Hepatocyte (in vitro differentiated cells): ENCODE measurements at places on chromosomes 1 and 21.

- DNase-seq, result no peak
- H3K36me3 ChIP-seq, result no peaks in the 10 kb centered on the region
- no peak overlapping the region for H3K27ac ChIP-seq
- H3K4me1 ChIP-seq, result no peaks in the 10 kb centered on the region
- H3K4me3 ChIP-seq, result no peak overlapping the region
Observed at GRCh38 chr1:30638811-30639210, 84.6 kb downstream of the MATN1 start.

GRCh38 chr1:187384504-187384903 is 555.8 kb downstream of the PLA2G4A start:
- no peak overlapping the region for H3K27ac ChIP-seq
- no peak for DNase-seq
- no peaks in the 10 kb centered on the region for H3K4me1 ChIP-seq
- H3K36me3 ChIP-seq, result no peaks in the 10 kb centered on the region

DNA sequence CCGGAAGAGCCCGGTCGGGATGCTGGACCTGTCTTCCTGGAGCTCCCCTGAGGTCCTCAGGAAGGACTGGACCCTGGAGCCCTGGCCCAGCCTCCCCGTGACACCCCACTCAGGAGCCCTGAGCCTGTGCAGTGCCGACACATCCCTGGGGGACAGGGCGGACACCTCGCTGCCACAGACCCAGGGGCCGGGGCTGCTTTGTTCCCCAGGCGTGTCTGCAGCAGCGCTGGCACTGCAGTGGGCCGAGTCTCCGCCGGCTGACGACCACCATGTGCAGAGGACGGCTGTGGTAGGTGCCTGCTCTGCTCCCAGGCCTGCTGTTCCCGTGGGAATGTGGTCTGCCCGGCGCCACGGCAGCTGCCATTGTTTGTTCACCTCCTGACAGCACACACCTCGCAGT is 42.1 kb upstream of the DIP2A start:
- no peaks in the 10 kb centered on the region for H3K4me1 ChIP-seq
- no peak overlapping the region for H3K27ac ChIP-seq
- no peaks in the 10 kb centered on the region for H3K27me3 ChIP-seq
- H3K4me3 ChIP-seq, result no peak overlapping the region

DNA sequence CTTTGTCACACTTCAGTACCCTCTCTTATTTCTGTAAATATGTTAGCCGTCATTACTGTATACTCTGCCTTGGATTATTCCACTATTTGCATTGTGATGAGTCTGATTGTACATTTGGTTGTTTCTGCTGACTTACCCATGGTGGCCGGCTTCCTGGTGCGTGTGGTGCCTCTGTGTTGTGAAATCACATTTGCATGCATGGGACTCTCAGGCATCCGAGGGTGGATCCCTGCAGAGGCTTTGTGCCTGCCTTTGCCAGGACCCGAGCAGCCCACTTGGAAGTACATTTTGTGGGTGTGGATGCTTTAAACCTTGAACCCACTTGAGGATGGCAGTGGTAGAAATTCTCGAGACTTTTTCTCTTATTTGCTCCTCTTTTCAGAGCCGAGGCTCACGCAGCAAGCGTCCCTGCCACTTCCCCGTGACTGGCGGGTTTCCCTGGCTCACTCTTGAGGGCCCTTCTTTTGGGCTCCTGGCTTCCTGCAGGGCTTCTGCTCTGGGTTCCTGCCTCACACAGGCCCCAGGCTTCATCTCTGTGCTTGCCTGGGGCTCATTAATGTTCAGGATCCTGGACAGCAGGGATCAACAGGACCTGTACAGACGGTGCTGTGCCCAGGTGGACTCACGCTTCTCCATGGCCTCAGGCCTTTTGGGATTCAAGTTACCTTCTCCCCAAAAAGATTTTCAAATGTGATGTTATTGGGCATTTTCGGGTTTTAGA is 36.6 kb downstream of the POFUT2 start:
- H3K4me1 ChIP-seq, result no peaks in the 10 kb centered on the region
- H3K27me3 ChIP-seq, result no peaks in the 10 kb centered on the region
- no peak overlapping the region for H3K27ac ChIP-seq
- DNase-seq, result no peak

DNA sequence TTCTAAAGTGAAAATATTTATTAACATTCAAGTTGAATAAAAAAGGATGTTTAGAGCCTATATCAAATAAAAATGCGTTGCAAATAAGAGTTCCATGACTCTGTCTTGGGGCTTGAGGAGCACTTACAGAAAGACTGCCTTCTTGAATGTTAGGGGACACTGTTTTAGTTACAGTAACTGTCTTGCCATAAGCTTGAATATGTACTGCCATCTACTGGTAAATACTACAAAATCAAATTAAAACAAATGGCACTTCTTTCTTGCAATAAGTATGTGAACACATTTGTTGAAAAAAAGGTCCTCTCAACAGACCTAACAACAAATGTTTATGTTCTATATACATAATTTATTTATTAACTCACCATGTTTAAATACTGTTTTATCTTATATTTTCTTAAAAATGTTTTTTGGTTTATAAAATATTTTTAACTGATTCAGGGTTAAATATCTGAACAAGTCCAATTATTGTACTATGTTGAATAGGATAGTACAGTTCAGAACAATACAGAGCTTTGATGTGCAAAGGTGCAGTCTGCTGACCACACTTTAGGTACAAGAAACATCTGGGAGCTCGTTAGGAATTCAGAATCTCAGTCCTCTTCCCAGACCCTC is 199.5 kb downstream of the LRRIQ3 start:
- no peak overlapping the region for H3K27ac ChIP-seq
- H3K4me3 ChIP-seq, result no peak overlapping the region
- peak; percentile 47 for DNase-seq
- H3K36me3 ChIP-seq, result no peaks in the 10 kb centered on the region
- H3K27me3 ChIP-seq, result no peaks in the 10 kb centered on the region
- H3K4me1 ChIP-seq, result no peaks in the 10 kb centered on the region

GRCh38 chr1:21216835-21217811 is 40.4 kb upstream of the EIF4G3 start:
- no peak overlapping the region for H3K27ac ChIP-seq
- H3K4me1 ChIP-seq, result no peaks in the 10 kb centered on the region
- no peaks in the 10 kb centered on the region for H3K36me3 ChIP-seq
- no peaks in the 10 kb centered on the region for H3K27me3 ChIP-seq
- no peak overlapping the region for H3K4me3 ChIP-seq
- peak; percentile 77 for DNase-seq

DNA sequence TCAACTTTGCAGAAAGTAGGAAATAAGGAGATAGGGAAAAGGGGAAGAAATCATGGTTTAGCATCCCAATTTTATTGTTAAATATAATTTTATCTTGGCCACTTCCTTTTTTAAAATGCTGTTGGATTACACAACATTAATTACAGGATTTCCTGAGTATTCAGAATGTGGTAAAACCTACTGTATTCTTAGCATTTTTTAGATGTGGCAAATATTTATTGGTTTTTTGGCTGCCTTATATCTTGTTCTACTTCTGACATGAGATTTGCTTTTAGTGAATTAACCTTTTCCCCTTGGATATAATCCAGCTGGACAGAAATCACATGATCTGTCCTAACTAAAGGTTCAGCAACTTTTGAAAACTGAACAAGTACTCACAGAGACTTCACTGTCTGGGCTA is 104.9 kb downstream of the PTGS2 start:
- DNase-seq, result no peak
- H3K4me1 ChIP-seq, result peaks cover 6% of the 10 kb centered on the region
- no peak overlapping the region for H3K4me3 ChIP-seq

DNA sequence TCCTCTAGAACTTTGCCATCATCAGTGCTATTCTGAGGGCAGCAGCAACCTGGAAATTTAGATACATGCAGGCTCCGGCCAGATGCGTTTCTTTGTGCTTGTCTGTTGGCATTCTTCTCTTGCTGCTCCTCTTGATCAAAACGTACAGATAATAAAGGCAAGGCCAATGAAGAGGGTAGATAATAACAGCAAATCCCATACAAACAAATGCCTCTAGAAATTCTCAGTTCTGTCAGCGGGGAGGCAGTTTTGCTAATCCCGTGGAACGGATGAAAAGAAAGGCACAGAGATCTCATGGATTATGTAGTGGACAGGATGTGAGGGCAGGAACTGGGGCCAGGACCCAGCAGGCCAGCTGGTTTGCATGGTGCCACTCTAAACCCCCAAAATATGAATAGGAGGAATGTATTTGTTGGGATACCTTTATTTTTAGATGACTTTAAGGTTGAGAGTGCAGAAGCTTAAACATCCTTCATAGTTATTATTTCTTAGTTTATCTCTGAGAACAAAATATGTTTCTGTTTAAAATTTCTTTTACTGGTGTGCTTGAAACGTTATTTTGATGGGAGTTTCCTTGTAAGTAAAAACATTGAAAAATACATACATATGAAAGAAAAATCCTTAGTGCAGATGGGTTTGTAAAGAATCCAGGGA is 1.5 kb downstream of the ITSN1 start:
- DNase-seq, result peak; percentile 26
- H3K27me3 ChIP-seq, result no peaks in the 10 kb centered on the region
- peak overlapping the region; percentile 82 for H3K27ac ChIP-seq
- H3K4me3 ChIP-seq, result peak overlapping the region; percentile 74
- H3K4me1 ChIP-seq, result peaks cover 15% of the 10 kb centered on the region

- peak; percentile 76 for DNase-seq
- H3K27me3 ChIP-seq, result peaks cover 38% of the 10 kb centered on the region
- peak within 1 kb of the TSS; percentile 81 for H3K4me3 ChIP-seq
- H3K27ac ChIP-seq, result peak within 1 kb of the TSS; percentile 86
- peaks cover 6% of the 10 kb centered on the region for H3K4me1 ChIP-seq
Observed at GRCh38 chr1:14598498-14599182, at the start of gene KAZN. TSS of gene KAZN (plus strand) at chr1:14598685.

GRCh38 chr1:115051850-115052249 is 22.2 kb downstream of the TSHB start:
- no peak overlapping the region for H3K4me3 ChIP-seq
- H3K4me1 ChIP-seq, result peaks cover 4% of the 10 kb centered on the region
- no peak for DNase-seq

DNA sequence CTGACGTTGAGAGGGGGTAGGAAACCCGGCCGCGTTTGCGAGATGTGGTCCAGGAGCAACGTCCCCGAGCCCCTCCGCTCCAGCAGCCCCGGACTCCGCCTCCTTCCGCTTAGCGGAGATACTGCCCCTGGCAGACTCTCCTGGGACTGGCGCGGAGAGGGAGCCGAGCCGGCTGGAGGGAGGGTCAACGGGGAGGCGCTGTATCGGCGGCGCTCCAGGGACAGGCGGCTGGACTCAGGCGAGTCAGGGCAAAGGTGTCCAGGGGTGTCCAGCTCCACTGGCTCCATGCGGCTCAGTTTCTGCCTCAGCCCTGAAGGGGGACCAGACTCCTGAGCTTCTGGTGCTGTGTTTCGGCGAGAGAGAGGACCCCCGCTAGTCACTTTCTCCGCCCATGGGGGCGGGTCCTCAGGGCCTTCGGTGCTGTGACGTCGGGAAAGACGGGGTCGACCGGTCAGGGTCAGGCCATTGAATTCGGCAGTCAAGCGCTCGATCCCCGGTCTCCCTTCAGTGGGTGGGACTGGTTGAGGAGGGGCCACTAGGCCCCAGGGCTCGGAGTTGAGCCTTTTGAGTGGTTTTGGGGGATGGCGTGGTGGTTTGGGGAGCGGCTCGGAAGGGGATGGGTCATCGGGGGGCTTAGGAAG is 2.8 kb upstream of the LIX1L start:
- peak overlapping the region; percentile 31 for H3K4me3 ChIP-seq
- H3K27me3 ChIP-seq, result peaks cover 29% of the 10 kb centered on the region
- DNase-seq, result peak; percentile 85
- H3K4me1 ChIP-seq, result peaks cover 32% of the 10 kb centered on the region
- peak overlapping the region; percentile 36 for H3K27ac ChIP-seq

DNA sequence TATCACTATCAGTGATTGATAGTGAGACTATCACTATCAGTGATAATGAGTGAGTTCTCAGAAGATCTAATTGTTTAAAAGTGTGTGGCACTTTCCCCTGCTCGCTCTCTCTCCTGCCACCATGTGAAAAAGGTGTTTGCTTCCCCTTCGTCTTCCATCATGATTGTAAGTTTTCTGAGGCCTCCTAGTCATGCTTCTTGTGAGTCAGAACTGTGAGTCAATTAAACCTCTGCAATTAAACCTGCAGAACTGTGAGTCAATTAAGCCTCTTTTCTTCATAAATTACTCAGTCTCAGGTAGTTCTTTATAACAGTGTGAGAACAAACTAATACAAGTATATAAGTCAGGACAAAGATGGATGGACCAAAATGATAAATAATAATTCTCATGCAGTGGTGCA is 7.0 kb upstream of the IL23R start:
- H3K36me3 ChIP-seq, result no peaks in the 10 kb centered on the region
- H3K4me3 ChIP-seq, result no peak overlapping the region
- DNase-seq, result no peak

DNA sequence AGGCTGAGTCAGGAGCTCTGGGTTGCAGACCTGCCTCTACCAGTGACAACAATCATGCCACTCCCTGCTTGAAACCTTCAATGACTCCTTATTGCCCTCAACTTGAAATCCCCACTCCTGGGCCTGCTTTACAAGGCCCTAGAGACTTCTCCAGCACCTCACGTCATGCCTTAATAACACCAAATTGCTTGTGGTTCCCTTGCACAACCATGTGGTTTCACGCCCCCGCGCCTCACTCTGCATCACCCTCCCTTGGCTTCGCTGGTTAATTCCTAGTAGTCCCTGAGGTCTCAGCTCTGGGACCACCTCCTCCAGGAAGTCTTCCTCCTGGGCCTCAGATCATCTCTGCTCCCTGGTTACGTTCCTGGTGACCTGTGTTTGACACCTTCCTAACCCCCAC is 33.0 kb downstream of the EPHA2 start:
- no peaks in the 10 kb centered on the region for H3K4me1 ChIP-seq
- no peak overlapping the region for H3K4me3 ChIP-seq
- no peaks in the 10 kb centered on the region for H3K36me3 ChIP-seq
- no peak overlapping the region for H3K27ac ChIP-seq
- DNase-seq, result no peak
- H3K27me3 ChIP-seq, result no peaks in the 10 kb centered on the region

GRCh38 chr21:42760951-42761751 is 107.7 kb downstream of the PDE9A start:
- H3K27ac ChIP-seq, result peak overlapping the region; percentile 96
- peak; percentile 78 for DNase-seq
- H3K36me3 ChIP-seq, result no peaks in the 10 kb centered on the region

DNA sequence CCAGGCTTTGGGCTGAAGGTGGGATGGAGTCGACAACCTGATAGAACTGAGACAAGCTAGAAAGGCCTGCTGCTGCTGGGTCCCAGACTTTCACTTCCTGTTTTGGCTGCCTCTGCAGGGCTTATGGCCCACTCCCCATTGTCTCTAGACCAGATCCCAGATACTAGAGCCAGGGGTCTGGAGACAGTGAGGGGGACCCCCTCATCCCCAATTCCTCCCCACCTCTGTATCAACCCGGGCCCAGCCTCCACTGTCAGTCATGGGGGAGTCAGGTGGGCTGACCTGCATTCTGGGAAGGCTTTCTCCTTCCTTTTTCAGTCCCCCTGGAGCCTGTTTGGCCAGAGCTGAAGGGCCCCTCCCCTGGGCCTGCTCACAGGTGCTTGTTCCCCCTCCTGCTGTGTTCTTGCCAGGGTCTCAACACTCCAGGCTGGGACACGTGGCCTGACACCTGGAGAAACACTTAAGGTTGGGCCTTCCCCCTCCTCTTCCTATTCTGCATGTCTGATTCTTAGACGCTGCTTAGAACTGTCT is 18.0 kb upstream of the ETV3L start:
- H3K36me3 ChIP-seq, result no peaks in the 10 kb centered on the region
- H3K27ac ChIP-seq, result no peak overlapping the region
